ENCODE measurements at places on chromosomes 6 and 20.

DNA sequence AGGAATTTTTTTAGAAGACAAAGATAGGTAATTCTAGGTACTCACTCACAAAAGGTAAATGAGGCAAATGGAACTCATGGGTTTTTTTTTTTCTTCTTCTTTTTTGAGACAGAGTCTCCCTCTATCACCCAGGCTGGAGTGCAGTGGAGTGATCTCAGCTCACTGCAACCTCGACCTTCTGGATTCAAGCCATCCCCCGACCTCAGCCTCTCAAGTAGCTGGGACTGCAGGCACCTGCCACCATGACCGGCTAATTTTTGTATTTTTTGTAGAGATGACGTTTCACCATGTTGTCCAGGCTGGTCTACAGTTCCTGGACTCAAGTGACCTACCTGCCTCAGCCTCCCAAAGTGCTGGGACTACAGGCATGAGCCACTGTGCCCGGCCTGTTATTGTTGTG is 126.1 kb downstream of the LRRC1 start:
- no peak for DNase-seq

DNA sequence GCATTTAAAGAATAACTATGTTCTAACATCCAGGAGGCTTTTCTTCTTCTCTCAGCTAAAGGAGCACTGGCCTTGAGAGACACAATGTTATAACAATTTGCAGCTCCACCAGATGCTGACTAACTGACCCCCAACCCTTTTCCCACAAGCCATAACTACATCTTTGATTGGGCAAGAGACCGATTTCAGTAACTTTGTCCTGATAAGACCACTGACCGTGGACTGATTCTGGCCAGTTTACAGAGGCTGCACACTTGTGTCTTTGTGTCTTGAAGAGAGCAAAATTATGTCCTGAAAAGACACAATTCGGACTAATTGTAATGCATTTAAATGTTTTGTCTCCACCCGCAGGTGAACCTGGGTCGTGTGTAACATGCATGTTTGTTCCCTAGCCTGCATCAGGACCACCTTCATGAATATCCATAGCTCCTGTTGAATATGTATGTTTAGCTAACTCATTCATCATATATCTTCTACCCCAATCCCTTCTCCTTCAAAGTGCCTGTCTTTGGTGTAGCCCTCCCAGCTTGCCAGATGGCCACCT is 22.3 kb downstream of the ABRACL start:
- DNase-seq: no peak

GRCh38 chr6:163764565-163764964 is 350.0 kb downstream of the QKI start:
- no peak for DNase-seq

DNA sequence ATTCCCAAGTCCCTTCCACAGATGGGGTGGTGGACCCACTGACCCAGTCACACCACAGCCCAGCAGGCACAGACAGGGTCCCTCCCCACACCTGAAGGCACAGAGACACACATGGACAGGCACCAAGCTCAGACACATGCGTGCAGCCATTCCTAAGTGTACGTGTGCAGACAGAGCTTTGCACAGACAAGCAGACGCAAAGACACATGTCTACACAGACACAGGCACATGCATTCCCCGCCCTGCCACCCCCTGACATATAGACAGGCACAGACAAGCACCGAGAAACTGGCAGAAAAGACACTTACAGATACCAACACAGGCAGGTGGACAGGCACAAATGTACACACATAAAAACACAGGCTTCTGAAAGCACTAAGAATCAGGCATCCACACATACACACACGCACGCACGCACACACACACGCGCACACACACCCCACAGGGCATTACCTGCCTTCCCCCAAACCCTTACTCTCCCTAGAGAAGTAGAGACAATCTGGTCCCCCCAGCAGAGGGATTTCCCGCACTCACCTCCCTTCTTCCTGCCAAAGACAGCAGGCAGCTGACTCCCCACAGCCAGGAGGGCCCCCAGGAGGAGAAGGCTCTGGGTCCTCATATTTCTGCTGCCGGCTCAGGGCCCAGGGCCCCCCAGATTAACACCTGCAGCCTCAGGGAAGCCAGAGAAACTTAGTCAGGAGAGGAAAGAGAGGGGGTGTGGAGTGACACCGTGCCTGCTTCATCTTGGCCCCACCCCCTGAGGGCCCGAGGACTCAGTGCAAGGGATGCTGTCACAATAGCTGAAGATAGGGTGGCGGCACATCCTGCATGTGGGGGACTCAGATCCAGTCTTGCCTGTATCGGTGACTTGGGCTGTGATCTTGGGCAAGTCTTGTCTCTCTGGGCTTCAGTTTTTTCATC is at the start of gene WFDC5:
Gene WFDC5 (minus strand): TSS at position 710 of the 921 bp plus-strand sequence. CDS start 91 bp downstream, at position 619.
- no peak for DNase-seq

- DNase-seq: no peak
Measured at GRCh38 chr6:159149641-159150040, 19.6 kb upstream of the FNDC1 start.

DNA sequence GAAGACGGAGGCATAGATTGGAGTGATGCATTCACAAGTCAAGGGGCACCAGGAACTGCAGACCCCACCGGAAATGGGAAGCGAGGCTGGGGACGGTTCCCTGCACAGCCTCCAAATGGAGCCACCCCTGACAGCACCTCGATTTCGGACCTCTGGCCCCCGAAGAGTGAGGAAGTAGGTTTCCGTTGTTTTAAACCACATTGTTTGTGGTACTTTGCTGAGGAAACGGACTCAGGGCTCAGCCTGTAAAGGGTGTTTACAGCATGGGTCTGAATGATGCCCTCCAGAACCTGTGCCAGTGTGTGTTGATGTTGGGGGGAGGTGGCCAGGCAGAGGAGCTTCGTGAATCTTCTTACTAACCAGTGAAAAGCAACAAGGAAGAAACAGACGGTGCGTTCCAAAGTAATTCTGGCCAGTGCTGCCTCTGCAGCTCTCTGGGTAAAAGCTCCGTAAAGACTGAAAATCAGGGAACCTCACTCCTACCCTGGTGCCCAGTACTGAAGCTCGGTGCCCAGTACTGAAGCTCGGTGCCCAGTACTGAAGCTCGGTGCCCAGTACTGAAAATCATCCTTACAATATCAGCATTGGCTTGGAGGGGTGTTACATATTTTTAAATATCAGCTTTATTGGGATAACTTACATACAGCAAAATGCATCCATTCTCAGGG is 30.1 kb upstream of the CCR6 start:
- no peak for DNase-seq

DNA sequence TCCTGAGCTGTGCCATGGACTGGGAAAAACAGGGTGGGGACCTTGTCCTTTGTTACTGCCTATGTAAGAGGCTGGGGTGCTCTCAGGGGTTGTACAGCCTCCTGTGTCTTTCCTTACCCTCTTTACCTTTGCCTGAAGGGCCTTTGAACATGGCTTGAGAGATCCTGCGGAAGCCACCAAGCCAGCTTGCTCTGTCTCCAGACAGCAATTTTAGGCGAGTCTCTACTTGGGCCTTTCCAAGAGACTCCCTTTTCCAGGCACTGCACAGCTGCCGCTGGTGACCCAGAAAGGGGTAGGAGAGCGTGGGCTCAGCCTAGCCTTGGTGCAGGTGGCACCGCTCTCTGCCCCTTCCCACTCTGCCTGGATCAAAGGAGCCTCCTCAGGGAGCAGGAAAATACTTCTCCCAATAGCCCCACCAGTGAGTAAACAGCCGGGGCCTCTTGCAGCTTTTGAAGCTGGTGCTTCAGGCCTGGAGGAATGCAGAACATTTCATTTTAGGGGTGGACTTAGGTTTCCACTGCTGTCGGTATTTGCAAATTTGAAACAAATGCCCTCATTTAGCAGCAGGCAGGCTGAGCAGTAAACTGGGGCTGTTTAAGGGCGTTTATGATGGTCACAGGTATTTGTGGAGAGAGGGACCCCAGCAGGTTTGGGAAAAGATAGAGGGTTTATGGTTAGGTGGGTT is 13.9 kb downstream of the PTK7 start:
- no peak for DNase-seq

GRCh38 chr20:23541330-23541729 is 27.0 kb downstream of the CST9L start:
- no peak for DNase-seq

DNA sequence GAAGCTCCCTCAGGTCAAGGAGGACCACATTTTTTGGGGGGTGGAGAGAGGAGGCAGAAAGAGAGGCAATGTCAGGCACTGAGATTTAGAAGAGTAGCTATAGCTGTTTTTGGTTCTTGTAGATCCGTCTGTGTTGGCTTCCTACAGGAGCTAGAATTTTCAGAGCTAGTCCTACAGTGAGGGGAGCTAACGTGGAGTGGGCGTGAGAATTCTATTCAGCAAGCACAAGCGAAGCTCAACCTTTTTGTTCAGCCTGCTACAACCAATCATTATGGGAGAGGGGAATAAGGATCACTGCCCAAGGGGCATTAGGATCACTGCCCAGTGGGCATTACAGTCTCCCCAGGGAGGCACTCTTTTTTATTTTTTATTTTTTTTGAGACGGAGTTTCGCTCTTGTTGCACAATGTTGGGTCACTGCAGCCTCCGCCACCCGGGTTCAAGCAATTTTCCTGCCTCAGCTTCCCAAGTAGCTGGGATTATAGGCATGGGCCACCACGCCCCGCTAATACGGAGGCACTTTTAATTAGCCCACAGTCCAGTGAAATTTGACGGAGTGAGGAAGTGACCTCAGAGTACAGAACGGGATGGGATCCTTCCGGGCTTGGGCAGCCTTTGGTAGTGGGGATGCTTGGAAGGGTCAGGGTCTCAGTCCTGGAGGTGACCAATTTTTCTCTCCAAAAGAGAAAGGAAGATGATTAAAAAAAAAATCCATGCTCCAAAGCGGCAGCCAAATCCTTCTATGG is 1.1 kb upstream of the PANK2 start:
- no peak for DNase-seq

GRCh38 chr6:142671791-142672190 is 273.2 kb downstream of the HIVEP2 start:
- DNase-seq: no peak

GRCh38 chr20:61268024-61268423 is 16.0 kb downstream of the CDH4 start:
- DNase-seq: no peak

GRCh38 chr6:24004062-24004461 is 122.0 kb upstream of the NRSN1 start:
- no peak for DNase-seq

DNA sequence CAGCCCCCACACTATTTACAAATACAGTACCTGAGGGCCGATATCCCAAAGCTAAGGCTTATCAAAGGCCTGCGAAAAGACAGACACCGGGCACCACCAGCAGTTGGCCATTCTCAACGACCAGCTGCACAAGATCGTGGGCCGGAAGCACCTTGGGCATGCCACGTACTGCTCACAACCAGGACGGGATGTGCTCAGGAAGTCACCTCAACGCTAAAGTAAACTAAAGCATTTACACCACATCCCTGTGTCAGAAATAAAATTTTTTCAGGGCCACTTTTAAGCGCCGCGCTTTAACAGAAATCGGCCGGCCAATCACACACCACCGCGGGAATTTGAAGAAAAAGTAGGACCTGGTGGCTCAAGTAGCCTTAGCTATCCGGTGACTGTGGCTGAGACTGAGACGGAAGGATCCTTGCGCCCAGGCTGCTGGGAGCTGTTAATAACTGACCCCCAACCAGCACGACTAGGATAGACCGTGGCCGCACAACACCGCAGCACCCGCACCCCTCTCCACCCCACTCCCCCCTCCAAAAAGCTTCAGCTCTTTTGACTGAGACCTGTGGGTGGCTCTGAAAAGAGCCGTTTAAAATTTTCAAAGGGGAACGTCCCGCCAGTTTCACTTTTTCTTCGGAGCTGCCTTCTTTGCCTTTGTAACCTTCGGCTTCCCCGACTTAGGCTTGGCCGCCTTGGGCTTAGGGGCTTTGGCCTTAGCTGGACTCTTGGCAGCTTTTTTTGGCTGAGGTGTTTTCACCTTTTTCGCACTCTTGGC is 131.2 kb upstream of the BTN3A2 start:
- no peak for DNase-seq

DNA sequence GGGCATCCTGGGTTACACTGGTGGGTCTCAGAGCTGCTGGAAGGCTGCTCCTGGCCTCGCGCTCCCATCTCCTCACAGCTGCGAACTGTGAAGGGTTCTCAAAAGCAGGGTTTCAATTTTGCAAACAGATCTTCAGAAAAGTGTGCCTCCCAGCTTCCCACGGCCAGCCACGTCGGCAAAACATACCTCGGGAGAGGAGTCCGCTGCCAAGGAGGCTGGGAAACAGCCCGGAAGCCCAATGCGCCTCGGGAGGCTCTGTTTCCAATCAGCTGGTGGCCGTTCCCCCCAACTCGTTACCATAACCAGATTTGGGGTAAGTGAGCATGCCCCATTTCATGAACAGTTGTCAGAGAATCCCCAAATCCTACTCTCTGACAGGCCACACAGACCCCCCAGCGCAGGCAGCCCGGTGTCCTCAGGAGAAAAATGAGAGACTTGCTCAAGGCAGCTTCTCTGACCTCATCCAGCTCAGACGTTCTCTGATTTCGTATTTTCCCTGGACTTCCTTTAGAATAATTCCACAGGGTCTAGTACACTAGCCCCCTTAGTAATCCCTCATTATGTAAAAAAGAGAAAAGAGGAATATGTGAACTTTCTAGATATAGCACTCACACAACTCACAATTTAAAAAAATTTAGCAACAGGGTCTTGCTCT is 98.4 kb downstream of the SNX5 start:
- DNase-seq: no peak

GRCh38 chr6:143708889-143709288 is 31.1 kb downstream of the PHACTR2 start:
- no peak for DNase-seq

DNA sequence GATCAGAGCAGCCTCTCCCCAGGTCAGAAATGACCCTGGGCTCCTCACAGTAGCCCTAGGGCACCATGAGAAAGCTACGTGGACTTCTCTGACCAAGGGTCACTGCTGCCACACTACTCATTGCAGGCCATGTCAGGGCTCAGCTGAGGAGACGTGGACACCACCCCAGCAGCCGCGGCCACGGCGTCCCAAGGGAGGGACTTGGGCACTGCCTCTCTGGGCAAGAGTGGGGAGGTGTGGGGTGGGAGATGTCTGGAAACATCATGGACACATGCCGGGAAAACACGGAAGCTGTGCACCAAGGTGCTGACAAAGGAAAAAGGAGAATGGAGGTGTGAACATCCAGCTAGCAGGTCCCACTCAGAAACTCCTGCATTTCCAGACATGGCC is 9.0 kb downstream of the GMEB2 start:
- DNase-seq: no peak

DNA sequence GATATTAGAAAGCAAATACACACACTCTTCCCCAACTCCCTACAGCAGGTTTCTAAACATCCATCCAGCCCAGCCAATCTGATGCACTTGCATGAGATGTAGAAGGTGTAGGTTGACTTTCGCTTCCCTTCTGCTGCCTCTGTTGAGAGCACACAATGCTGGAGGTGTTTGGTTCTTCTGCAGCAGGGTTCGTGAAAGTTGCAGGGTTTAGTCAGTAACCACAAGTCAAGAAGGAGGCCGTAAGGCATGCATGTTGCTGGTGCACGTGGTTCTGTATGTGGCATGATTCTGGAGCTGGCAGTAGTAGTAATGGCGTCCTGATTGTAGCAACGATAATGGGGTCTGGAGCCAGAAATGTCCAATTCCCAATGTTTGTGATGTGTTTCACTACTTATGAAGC is 53.0 kb downstream of the DEK start:
- no peak for DNase-seq

Data from NCI-H524 treated with DMSO at 0.1 percent for 48 hours (cell line).